ENCODE measurements at places on chromosomes 11 and 22.

- no peak for DNase-seq
These were observed 227.9 kb downstream of the BLID start for GRCh38 chr11:121887976-121888557.

- DNase-seq: no peak
These were observed 22.5 kb upstream of the WNT11 start for GRCh38 chr11:76228875-76229149.

- DNase-seq: no peak
These were observed 5.6 kb upstream of the MUC6 start for GRCh38 chr11:1041936-1042608.

DNA sequence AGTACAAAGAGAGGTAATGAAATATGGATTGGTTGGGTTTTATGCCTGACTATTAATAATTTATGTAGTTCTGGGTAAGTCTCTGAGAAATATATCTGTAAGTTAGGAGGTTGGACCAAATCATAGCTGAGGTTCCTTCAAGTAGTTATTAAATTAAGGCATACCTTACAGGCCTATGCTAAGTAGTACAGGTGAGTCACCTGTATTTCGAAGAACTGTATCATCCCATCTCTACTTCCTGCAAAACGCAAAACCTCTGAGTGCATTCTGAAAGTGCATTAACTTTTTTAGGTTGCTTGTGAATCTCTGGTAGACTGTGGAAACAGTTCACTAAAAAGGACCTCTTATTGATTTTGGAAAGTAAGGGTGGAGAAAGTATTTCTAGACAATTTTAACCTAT lies 37.1 kb downstream of the APOL5 start:
- no peak for DNase-seq

- no peak for DNase-seq
These were observed 23.8 kb downstream of the PARVB start for GRCh38 chr22:44047891-44048301.

DNA sequence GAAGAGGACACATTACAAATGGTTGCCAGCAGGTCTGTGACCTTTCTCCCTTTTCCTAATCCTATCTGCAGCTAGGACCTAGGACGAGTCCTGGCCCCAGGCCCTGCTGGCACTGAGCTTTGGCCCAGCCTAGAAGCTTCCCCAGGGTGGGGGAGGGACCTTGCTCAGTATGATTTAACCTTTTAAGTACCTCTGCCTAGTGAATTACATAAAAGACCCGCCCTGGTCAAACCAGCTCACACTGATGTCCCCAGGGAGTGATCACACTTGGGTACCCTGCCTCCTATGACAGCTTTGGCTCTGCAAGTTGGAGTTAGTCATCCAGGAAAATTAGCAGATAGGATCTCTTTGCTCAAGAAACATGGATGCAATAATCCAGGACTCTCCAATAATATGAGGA lies 21.9 kb downstream of the ASCC2 start:
- DNase-seq: no peak

DNA sequence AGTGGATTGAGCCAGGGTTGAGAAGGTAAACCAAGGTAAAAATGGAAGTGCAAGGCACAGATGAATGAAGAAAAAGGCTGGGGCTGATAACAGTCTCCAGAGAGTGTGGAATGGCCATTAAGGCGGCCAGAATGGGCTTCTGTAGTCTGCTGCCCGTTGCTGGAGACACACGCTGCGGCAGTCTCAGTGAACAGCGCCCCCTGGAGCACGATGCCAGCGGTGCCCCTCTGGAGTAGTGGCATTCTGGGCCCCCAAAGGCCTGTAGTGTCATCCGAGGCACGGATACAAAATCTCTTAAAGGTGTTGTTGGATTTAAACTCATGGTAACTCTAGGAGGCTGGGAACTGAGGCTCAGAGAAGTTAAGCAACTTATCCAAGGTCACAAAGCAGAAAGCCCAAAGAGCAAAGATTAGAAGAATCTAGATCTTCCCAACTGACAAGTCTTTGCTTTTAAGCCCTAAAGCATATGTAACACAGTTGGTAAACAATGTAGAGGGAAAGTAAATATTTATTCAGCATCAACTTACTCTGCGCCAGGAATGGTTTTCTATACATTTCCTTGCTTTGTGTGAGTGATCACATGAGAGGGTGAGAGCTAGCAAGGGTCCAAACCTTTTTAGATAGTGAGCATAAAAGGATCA lies 18.2 kb downstream of the KCNJ1 start:
- DNase-seq: peak; percentile 68

GRCh38 chr11:111696556-111696955 lies 69.6 kb downstream of the PPP2R1B start:
- no peak for DNase-seq

DNA sequence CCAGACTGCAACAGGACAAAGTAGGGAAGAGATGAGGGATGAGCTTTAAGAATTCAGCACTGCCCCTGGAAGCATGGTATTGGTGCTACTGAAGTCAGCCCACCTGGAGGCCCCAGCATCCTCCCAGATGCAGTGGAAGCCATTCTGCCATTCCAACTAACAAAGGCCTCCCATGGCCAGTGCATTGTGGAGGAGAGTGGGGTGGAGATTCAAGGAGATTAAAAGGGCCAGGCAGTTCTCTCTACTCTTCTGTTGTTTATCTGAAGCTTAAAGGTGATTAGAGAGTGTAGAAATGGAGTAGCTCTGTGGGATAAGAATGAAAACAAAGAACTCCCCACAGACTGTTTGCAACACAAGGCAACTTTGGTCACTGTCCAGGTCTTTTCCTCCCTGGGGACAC lies 24.1 kb upstream of the TSKU start:
- DNase-seq: no peak

DNA sequence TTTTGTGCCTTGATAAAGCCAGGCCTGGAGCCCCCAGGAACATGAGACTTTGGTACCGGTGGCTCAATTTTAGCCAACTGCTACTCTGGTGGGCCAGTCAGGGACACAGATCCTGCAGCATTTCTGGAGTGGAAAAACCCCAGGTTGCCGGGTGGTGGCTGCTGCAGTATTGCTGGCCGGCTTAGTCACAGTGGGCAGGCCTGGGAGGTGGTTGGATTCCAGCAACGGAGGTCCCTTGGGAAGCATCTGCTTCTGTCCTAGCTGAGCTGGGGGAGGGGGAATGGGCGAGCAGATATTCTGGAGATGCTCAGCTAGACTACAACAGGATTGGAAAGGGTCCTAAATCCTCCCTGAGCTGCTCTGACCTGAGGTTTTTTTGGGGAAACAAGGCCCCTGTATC lies 31.6 kb upstream of the ACCSL start:
- DNase-seq: no peak

DNA sequence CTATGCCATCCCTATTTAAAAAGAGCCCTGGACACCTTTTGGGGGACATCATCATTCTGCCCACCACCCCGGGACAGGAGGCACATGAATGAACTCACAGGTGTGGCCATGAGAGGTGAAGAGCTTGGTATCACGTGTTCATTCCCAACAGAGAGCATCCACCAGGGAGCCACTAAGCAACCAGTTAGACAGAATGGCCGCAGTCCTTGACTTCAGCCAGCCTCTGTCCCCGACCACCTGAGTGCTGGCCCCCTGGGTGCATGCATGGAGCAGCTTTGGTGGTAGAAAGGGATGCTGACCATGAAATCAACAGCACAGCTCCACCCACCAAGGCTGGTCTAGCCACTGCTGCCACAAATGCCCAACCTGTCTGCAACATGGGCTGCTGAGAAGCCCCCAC lies 31.1 kb upstream of the CD81 start:
- no peak for DNase-seq

GRCh38 chr11:100297516-100297915 lies 389.6 kb upstream of the ARHGAP42 start:
- DNase-seq: no peak

- no peak for DNase-seq
These were observed 18.9 kb upstream of the PPP6R3 start for GRCh38 chr11:68441466-68442230.

GRCh38 chr11:32115446-32115845 lies 24.6 kb downstream of the RCN1 start:
- no peak for DNase-seq

DNA sequence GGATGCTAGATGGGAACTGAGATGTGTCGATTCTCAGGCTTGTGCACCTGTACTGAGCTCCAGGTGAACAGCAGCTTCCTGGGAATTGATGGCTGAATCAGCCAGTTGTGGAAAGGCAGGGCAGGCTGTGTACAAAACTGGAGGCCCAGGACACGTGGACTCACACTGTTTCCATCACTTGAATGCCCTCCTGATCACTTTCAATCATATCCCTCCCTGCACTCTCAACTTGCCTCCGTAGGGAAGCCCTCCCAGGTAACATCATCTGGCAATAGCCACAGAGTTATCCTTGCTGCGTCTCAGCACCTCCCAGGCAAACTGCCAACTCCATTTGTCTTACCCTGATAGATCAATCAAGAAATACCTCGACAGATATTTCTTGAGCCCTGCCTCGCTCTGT lies 10.1 kb downstream of the FAM83F start:
- no peak for DNase-seq

DNA sequence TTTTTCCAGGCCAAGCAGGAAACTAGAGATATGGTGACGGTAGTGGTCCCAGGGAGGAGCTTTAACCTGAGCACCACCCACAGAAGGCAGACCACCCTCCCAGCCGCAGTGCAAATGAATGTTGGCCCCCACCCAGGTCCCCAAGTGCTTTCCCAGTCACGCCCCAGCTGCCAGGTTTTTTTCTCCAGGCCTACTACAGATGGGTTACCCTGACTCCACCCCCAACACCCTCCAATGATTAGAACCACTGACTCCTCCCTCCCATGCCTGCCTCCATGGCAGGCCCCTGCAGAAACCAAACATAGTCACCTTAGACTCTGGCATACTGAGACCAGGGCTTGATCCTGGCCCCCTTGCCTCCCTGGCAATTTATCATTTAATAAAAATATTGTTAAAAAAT lies 58.7 kb upstream of the CHST1 start:
- no peak for DNase-seq

DNA sequence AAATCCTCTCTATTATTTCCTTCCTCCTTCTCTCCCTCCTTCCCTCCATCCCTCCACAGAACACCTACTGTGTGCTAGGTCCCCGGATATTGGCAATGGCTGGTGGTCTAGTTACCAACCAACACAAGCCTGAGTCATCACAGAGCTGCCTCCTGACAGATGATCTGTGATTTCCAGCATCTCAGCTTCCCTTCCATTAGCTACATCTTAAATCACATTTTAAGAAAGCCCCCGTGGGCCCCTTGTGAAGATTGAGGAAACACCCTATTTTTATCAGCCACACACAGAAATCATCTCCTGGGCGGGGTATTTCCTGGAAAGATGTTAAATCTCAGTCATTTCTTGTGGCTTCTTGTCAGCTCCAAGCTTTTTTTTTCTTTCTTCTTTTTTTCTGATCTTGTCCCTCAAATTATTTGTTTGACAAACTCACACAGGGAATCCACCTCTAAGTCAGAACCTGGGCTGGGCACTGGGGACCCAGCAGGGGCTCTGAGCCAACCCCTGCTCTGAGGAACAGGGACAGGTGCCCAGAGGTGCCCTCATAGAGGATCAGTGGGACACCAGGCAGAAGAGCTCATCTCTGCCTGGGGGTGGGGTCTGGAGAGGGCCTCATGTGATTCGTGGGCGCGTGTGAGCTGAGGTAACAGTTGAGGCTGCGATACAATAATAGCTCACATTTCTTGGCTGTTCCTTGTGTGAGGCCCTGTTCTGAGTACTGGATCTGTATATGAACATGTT lies 42.4 kb downstream of the CACNA1I start:
- DNase-seq: peak; percentile 53

GRCh38 chr11:115961159-115962003 lies 457.2 kb upstream of the CADM1 start:
- DNase-seq: no peak

DNA sequence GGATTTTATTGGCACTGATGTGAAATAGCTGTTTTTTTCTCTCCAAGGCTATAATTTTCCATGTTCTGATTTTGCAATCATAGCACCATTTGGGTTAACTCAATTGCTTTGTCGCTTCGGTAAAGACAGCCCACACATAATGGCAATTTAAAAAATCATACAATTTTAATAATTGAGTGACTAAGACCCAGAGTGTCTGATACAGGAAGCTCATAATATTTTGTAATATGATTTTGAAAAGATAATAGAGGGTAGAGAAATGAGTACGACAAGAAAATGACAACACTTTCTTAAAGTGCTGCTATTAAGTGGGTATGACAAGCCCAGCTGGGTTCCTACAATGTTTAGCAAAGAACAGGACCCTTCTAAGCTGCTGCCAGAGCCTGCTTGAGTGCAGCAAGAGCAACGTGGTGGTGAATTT lies 439.1 kb downstream of the METTL15 start:
- no peak for DNase-seq

DNA sequence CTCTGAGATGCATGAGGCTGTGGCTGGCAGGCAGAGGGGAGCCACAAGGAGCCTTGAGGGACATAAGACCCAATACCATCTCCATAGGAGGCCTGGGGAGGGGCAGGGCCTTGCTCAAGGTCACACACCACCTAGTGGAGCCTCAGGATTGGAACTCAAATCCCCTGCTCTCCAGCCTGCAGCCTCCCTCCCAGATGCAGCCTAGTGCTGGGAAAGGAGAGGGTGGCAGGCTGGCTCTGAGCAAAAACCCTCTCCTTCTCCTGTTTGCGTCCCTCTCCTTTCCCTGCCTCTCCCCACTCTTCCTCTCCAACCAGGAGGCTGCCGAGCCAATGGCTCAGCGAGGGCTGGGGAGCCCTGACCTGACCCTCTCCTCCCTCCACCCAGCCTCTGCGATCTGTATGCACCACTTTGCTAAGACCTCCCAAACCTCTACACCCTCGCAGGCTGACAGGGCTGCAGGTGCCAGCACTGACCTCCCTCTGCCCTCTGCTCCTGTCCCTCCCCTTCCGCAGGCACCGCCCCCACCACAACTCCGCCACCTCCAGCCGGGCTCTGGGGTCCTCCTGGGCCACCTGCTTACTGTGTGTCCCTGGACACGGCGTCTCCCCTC lies 14.7 kb downstream of the IGLL1 start:
- no peak for DNase-seq

- no peak for DNase-seq
These were observed 18.0 kb upstream of the POU2AF1 start for GRCh38 chr11:111397034-111397433.

GRCh38 chr11:32444186-32444585 lies 8.8 kb upstream of the WT1 start:
- no peak for DNase-seq

DNA sequence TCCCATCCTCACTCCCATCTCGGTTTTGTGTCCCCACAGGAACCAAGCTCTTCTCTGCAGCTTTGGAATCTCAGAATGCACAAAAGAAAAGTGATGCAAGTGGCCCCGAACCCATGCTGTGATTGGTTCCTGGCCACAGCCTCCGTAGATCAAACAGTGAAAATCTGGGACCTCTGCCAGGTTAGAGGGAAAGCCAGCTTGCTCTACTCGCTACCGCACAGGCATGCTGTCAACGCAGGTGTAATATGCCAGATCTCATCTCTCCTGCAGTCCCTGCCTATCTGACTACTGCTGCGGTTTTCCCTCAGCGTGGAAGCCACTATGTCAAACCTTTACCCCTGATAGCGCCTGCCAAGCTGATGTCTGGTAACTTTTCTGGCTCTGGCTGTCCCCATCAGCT lies 200.5 kb upstream of the LRRC4C start:
- no peak for DNase-seq

Measured in CD4-positive, alpha-beta T cell treated with Interleukin-4 for 1 hour (primary cell).